GM12878 (cell line): ENCODE measurements at places on chromosomes 2 and 18. TPM values are rescaled to one million over a fixed set of nuclear protein-coding genes. Genes with fewer than 3 reads are reported as not detected.
A peak's percentile ranks its signal among the peaks of the same experiment; 100 is the strongest.

DNA sequence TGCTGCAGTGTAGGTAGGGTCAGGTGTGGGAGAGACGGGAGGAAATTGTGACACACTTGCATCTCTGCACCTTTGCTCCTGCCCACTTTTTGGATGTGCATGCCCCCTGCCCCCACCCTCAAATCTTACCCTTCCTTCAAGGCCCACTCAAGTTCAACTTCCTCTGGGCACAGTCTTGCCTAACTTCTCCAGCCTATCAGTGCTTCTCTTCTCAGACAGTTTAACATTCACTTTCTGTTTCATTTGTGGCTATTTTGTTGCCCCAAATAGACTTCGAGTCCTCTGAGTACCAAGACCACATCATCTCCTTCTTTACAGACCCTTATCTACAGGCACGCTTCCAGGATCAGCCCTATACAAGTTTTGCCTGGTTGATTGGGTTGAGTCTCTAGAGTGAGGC is 2.7 kb downstream of the ST8SIA5 start:
- DNase-seq = peak; percentile 19

GRCh38 chr2:191738667-191739066 is 60.7 kb downstream of the NABP1 start:
- DNase-seq = no peak

TUBA3E gene
- total RNA-seq = not detected in 2 replicates

DNA sequence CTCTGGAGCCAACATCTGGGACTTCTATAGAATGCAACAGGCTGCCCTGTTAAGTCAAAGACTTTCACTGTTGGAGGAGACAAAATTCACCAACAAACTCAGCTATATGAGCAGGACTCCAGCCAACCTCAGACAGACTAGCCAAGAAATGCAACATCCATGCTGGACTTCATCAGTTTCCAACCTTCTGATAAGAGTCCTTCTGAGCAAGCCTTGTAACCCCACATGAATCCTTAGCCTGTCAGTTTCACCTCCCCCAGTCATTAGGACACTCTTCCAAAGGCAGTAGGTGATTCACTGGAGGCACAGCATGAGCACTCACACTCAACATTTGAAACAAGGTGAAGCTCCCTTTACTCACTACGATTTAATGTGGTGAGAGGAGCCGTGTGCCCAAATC is 5.8 kb downstream of the TBC1D8 start:
- no peak for DNase-seq

- DNase-seq = no peak
Measured at GRCh38 chr2:108605947-108606346, 71.7 kb downstream of the LIMS1 start.

- no peak for DNase-seq
Measured at GRCh38 chr18:8063733-8064132, 496.6 kb downstream of the PTPRM start.

- DNase-seq = no peak
Measured at GRCh38 chr2:201643216-201643890, at the start of gene TMEM237. Gene TMEM237 (minus strand): TSS chr2:201643503. CDS start chr2:201643400, 103 bp downstream.

GRCh38 chr2:208326016-208326415 is 60.0 kb downstream of the PIKFYVE start:
- no peak for DNase-seq

UGT1A10 gene
- 0.11 TPM in 1 of 2 replicates, not detected in the other for total RNA-seq
